ENCODE measurements at places on chromosomes 1 and 21.

DNA sequence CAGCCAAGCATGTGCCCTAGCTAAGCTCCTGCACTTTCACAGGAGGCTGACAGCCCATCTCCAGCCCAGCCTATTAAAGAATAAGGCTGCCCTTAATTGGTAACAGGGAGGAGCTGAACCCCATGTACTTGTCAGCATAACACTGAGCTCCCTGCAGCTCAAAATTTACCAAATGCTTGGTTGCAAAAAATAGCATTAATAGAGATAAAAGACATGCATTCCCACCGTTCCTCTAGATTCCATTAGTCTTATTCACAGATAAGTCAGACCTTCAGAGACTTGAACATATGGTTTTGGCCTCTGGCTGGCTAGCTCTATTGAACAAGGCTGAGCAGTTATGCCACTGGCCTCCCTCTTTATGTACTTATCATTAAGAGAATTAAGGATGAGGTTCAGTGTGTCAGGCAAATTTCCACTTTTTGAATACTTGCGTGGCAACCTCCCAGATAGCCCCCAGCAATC is 29.2 kb downstream of the OLFML3 start:
- peak; percentile 60 for DNase-seq

- DNase-seq: no peak
Observed at GRCh38 chr1:243910607-243911006, 60.6 kb upstream of the AKT3 start.

- peak; percentile 82 for DNase-seq
Observed at GRCh38 chr1:119613769-119614720, 34.0 kb downstream of the ZNF697 start.

- no peak for DNase-seq
Observed at GRCh38 chr1:207306603-207307002, 14.9 kb upstream of the CD55 start.

All from fibroblast of skin of right quadriceps (primary cell).